Stimulated activated CD8-positive, alpha-beta memory T cell treated with anti-CD3 and anti-CD28 coated beads, Interleukin-4, amount 100 ng/mL, for 4 hours (primary cell): ENCODE measurements at places on chromosomes 6 and 20.

GRCh38 chr6:71248306-71248765 lies 40.3 kb upstream of the OGFRL1 start:
- no peak for DNase-seq

DNA sequence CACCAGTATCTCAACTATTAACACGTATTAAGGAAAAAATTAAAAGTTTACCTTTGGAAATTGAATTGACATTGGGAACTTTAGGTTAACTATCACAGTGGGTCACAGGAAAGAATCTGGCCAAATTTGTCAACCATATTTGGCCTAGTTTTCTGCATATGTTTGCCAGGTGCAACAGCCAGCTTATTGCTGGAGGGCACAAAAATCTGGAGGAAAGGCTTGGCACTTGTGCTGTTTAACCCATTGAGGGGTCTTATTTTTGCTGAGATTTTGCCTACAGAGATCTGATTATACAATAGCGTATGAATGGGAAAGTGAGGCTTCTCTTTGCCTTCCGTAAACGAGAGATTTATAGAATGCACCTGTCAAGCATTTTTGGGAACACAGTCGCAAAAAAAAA lies 190.4 kb downstream of the PRL start:
- DNase-seq = no peak

GRCh38 chr6:130848945-130849344 lies 21.7 kb downstream of the SMLR1 start:
- DNase-seq = no peak

DNA sequence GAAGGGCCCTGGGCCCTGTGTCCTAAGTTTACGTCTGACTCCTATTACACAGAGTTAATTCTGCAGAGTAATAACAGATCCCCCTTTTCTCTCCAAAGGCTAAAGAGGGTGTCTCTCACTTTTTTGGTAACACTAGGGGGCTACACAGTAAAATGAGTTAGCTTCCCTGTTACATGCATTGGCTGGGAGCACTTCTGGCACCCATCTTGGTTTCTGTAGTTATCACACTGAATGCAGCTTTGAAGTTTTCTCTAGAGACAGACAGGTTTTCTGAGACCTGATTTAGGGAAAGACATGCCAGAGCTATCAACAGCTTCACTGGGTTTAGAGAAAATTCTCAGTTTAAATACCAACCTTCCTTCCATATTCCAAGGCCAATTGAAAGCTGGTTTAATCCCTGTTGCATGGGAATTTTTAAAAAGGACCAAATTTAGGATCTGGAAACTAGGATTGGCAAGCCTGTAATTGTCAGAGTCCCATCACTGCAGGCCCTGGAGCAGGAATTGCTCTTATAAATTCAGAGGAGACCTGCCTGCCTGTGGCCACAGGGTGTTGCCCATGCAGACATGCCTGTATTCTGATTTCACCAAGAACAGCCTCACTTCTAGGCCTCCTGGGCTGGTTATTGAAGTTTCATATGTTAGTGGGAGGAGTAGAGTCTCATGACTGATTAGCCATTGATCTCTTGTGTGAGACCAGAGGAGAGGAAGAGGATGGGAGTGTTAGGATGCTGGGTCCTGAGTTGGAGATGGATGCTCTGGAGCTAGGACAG lies 29.4 kb downstream of the RNF8 start:
- DNase-seq = no peak

DNA sequence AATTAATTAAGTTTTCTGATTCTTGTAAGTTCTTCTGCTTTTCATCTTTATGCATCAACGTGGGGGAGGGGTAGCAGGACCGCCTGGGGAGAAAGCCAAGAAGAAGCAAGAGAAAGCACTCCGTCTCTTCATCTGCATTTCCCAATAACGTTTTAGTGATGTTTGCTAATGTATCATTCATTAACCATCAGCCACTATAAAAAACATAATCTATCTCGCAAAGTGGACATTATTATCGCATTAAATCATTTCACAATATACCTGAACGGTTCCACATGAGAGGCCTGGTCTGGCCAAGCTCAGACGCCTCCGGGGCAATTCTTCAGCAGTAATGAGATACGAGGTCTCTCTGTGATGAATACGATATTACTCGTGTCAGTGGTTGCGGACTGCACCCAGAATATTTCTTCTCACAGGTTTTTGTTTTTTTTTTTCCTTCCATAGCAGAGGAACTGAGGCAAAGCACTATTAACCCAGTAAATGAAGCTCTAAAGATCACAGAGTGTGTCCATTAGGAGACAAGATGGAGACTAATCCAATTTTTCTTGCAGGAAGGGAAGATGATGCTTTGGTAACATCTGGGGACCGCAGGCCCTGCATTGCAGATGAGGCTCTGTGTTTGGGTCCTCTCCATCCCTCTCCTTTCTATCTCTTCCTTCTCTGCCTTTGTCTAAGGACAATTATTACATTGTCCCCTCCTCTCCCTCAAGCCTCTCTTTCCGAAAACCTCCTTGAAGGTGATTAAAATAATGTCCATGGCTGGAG lies 156.1 kb downstream of the SLC35B3 start:
- no peak for DNase-seq

DNA sequence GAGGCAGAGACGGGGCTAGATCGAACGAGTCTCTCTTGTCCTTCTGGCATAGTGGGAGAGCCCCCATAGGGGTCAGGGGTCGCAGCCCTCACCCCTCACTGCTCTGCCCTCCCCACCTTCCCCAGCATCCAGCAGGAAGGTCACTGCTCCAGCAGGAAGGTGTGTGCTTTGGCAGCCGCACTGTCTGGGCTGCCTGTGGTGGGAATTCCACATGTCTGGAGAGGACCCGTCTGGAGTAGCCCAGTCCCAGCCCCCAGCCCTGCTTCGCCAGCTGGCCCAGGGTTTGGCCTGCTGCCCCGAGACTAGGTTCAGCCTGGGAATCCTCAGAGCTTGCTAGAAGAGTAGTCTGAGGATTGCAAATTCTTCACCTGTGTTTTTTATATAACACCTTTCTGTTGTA lies 2.5 kb upstream of the R3HDML start:
- no peak for DNase-seq
